ENCODE measurements at places on chromosomes 5 and 9.
A peak's percentile ranks its signal among the peaks of the same experiment; 100 is the strongest.

DNA sequence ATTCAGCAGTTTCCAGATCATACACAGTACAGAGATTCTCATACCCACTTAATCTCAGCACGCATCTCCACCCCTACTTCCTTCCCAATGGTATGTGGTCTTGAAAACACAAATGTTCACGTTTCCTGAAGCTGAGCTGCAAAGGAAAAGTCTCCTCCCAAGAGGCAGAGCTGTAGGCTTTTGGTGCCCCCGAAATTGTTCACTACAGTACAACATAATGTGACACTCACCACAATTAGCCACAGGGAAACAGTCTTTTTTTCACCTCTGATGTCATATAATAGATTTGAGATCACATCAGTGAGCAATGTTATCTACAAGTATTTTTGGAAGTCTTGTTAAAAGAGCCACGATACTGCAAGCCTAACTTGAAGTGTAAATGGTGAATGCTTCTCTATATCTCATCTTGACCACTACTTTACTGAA, 40.2 kb downstream of the NFIB start:
- no peak for DNase-seq

DNA sequence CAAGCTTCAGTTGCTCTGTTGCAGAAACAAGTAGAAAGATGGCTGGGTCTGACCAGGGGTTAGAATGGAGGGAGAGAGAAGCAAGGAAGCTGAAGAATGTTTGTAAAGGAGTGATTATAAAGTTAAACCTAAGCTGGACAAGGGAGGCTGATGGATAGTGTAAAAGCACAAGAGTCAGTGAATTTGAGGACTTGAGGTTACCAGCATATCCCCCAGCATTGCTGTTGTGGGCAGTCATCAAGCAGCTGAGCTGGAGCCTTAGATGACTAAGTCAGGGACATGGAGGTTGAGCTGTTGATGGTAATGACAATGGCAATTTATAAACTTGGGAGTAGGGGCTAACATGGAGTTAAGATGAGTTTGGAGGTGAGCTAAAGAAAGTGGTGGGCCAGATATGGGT, 131.5 kb downstream of the ERCC6L2 start:
- DNase-seq: no peak

DNA sequence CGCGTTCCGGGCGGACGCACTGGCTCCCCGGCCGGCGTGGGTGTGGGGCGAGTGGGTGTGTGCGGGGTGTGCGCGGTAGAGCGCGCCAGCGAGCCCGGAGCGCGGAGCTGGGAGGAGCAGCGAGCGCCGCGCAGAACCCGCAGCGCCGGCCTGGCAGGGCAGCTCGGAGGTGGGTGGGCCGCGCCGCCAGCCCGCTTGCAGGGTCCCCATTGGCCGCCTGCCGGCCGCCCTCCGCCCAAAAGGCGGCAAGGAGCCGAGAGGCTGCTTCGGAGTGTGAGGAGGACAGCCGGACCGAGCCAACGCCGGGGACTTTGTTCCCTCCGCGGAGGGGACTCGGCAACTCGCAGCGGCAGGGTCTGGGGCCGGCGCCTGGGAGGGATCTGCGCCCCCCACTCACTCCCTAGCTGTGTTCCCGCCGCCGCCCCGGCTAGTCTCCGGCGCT, at the start of gene DAPK1:
DAPK1 (plus strand) TSS at position 264 of the 442 bp plus-strand sequence. CDS start 1,211 bp downstream, outside the sequence.
- DNase-seq: no peak

DNA sequence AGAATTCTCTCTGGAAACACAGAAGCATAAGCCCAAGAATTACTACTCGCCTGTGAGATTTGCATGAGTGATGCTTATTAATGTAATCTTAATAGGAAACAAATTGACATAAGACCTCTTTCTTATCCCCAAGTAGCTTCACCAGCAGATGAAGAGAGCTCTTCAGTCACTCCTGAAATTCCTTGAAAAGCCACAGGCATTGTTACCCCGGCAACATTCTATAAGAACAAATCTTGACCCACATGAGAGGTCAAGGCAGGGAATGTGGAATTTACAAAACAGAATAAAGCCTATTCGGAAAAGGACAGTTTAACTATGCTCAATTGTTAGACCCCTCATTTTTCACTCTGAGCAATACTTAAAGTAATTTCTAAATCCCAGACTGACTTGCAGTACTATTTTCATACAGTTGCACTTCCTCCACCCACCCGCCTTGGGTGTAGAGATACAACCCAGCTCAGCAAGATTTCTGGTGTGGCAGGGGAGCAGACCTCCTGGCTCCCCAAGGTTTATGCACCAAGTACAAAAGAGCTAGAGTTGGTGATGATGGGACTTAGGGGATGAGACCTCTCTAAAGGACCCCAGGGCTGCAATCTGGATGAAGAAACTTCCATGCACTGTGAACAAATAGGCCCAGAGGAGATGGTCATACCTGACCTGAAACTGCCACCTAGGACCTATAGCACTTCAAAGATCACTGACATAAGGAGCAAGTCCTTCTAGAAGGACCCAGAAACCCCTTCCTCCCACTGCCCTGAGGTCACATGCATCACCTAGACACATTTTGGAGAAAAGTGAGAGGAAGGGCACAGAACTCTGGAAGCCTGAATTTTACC, 242.1 kb downstream of the ZNF608 start:
- DNase-seq: no peak

GRCh38 chr9:38621434-38622287, 1.3 kb upstream of the ANKRD18A start:
- peak; percentile 56 for DNase-seq

GRCh38 chr5:108749128-108749861, 1.6 kb downstream of the FER start:
- DNase-seq: no peak

DNA sequence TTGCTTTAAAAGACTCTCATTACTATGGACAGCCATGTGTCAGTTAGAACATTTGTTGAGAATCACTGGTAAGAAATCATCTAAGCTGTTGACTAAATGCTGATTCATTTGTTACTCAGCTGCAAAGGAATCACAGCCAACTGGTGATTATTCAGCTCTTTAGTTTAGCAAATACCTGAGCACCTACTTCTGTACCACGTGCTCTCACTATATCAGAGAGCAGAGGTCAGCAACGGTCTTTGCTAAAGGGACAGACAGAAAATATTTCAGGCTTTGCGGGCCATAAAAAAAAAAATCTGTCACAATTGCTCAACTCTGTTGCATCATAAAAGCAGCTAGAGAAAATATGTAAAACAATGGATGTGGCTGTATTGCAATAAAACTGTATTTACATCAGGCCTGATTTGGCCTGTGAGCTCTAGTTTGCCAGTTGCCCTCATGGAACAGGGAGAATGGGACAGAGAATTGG, 377.6 kb downstream of the DNAH5 start:
- DNase-seq: no peak

- DNase-seq: no peak
Observed at GRCh38 chr5:158899792-158900191, 199.9 kb downstream of the EBF1 start.

- no peak for DNase-seq
Observed at GRCh38 chr5:103333376-103333775, 74.8 kb downstream of the MACIR start.
